ENCODE measurements at places on chromosomes 2 and 18.

DNA sequence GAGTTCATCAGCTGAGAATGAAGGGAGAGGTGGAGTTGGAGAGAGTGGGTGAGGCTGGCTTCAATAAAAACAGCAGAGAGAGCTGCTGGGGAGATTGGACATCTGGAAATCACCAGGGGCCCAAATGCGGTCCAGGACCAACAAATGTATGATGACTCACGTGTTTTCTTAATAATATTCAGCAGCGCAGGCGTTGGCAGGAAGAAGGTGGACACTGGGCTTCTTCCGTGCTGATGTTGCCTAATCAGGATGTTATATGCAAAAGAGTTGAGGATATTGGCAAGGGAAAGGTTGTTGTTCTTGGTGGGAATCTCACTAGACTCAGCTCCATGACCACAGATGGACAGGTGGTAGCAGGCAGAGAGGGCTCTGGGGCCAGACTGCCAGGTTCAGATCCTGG, 12.8 kb upstream of the PLA2R1 start:
- DNase-seq, result peak; percentile 76

DNA sequence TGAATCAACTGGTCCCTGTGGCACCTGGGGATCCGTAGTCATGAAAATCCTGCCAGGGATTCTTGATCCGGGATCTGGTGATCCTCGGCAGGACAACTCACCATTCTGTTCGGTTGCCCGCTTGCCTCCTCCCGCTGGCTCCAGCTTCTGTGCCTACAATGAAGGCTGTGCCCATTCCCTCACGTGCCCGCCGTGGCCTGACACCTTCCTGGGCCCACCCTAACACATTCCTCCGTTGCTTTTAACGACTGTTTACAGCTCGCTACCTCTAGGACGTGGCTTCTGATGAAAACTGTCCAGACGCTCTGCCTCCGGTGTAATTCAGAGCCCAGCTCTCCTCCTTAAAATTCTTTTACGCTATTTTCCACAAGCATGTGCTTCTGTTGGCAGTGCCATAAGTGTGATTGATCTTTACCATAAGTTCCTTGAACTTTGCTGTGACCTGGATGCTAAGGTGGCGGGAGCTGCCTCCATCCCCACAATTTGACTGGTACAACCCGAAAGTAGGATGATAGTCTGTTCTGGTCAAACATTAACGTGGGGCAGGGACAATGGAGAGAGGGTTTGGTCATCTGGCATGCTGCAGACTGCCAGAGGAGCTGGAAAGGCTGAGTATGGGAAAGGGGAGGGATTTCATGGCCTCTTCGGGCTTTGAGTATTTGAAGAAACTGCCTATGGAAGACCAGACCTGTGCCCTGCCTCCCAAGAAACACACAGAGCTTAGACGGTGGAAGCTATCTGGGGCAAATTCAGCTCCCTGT, 206.8 kb upstream of the TNP1 start:
- no peak for DNase-seq

DNA sequence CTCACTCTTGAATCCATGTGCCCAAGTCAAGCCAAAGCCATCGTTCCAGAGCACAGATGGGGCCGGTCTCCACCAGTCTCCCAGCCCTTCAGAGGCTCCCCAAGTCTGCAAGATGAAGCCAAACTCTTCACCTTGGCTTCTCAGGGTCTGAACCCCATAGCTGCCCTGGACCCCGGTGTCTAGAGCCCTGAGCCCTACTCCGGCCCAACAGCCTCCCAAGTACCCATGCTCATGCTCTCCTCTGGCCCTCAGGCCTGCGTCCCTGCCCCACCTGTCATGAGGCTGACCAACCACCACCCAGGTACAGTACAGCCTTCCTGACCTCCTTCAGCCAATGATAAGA, 46.0 kb downstream of the ZNF516 start:
- DNase-seq, result no peak

GRCh38 chr2:38156436-38156835, 80.5 kb upstream of the CYP1B1 start:
- no peak for DNase-seq

DNA sequence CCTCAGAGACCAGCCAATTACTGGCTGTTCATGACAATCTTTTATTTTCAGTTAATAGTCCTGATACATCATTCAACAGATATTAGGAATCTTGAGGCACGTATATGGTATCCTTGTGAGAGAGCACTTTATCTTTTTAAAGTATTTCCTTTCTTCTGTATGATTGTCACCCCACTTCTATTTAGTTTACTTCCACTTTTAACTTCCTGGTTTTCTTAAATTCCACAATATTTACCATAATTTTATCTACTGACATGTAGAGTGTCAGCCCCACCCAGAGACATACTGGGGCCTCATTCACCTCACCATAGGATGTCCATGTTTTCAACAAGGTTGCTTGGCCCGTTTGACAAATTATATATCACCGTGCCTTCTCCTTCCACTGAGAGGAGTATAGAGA, 182.9 kb upstream of the ID2 start:
- DNase-seq, result no peak

- DNase-seq, result no peak
Measured at GRCh38 chr2:9258501-9258900, 51.9 kb downstream of the ASAP2 start.

DNA sequence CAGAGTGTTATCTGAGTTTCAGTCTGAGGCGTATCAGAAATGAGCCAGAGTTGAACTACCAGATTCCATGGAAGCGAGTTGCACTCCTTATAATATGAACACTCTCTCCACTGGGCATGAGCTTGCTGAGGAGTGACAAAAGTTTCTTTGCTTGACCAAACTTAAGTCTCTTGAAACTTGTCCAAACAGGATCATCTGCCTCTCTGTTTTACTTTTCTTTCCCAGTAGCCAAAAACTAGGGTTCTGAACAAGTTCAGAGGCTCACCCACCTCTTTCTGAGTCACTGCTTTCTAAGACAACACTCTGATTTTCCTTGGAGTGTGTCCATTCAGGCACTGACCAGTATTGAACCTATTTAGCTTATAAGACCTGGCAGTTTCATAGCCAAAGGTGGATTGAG, 233.2 kb upstream of the TCF4 start:
- peak; percentile 58 for DNase-seq

- DNase-seq, result no peak
Measured at GRCh38 chr2:34729845-34730244, 1130.7 kb upstream of the FAM98A start.

DNA sequence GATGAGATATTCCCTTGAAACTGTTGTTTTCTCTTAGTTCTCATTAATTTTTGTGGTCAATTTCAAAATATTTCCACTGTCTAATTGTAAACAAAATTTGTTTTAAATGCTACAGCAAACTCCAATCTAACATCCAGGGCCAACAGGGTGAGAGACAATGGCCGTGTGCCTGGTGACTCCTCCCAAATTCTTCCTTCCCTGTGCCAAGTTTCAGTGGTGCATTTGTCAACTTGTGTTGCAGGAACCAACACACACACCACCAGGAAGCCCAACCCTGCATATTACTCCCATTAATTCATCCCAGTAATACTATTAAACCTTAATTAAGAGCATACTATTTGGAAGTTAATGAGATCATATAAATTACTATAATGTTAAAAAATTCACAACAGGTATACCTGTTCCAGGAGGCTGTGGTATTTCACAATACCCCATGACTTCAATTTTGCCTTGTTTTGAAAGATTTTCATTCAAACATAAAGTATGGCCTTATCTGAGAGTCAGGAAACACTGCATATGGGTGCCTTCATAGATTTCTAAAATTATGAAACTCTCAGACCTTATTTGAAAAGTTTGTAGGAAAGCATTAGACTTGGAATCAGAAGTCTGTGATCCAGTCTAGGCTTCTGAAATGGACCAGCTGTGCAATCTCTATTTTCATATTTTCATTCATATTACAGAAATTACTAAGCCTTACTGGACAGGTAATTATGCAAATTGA, 1.1 kb downstream of the SERPINB2 start:
- no peak for DNase-seq

GRCh38 chr2:173221132-173221695, 133.5 kb upstream of the CDCA7 start:
- DNase-seq, result no peak
